B cell (primary cell): ENCODE measurements at places on chromosomes 2 and 18. TPM values are rescaled to one million over a fixed set of nuclear protein-coding genes. Genes with fewer than 3 reads are reported as not detected.

Gene ALPG
- total RNA-seq, result not detected in 2 replicates

DNA sequence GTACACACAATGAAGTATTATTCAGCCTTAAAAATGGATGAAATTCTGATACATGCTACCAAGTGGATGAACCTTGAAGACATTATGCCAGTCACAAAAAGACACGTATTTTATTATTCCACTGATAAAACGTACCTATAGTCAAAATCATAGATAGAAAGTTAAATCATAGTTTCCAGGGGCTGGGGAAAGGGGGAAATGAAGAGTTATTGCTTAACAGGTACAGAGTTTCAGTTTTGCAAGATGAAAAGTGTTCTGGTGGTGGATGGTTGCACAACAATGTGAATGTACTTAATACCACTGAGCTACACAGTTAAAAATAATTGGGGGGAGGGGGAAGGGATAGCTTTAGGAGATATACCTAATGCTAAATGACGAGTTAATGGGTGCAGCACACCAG is 279.0 kb upstream of the STON1 start:
- DNase-seq, result no peak
- no peak overlapping the region for H3K27ac ChIP-seq
- no peaks in the 10 kb centered on the region for H3K36me3 ChIP-seq
- no peaks in the 10 kb centered on the region for H3K27me3 ChIP-seq
- no peak overlapping the region for H3K4me3 ChIP-seq
- peaks cover 17% of the 10 kb centered on the region for H3K4me1 ChIP-seq

- H3K36me3 ChIP-seq, result no peaks in the 10 kb centered on the region
- no peaks in the 10 kb centered on the region for H3K4me1 ChIP-seq
- DNase-seq, result no peak
- no peak overlapping the region for H3K27ac ChIP-seq
Observed at GRCh38 chr2:54809819-54810218, 86.4 kb downstream of the EML6 start.

DNA sequence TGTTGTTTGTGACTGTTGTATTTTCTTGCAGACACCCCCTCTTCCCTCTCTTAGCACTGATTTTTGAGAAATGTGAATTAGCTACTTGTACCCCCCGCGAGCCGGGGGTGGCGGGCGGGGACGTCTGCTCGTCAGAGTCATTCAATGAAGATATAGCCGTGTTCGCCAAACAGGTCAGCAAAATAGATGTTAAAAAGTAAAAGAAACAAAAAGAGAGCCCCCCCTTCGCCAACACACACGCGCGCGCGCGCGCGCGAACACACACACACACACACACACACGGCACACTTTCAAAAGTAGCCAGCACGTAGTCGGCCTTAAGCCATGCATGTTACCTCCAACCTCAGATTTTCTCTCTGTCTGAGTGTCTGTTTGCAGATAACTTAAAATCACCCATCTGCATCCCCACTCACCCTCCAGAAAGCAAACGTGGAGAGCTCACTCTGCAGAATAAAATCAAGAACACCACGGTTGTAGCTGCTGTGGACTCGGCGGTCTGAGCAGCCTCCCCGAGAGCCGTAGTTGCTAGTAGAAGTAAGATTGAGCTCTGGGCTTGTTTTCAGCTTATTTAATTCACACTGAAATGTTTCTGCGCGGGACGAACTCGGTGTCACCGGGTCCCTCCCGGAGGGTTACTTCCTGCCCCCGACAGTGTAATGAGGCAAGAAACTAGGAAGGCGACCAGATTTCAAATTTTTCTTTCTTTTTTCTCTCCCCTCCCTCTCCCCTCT is 5.1 kb downstream of the MEIS1 start:
- no peak for DNase-seq
- H3K27me3 ChIP-seq, result peaks cover 51% of the 10 kb centered on the region
- H3K4me3 ChIP-seq, result no peak overlapping the region
- H3K27ac ChIP-seq, result no peak overlapping the region

GRCh38 chr2:40201425-40201824 is 250.5 kb downstream of the SLC8A1 start:
- no peak for DNase-seq
- no peaks in the 10 kb centered on the region for H3K36me3 ChIP-seq
- H3K4me1 ChIP-seq, result no peaks in the 10 kb centered on the region

- H3K4me1 ChIP-seq, result no peaks in the 10 kb centered on the region
- DNase-seq, result no peak
- no peaks in the 10 kb centered on the region for H3K27me3 ChIP-seq
Observed at GRCh38 chr2:201915446-201915845, 109.1 kb downstream of the CDK15 start.

GRCh38 chr18:10094655-10095054 is 180.8 kb downstream of the VAPA start:
- no peaks in the 10 kb centered on the region for H3K4me1 ChIP-seq
- no peaks in the 10 kb centered on the region for H3K36me3 ChIP-seq
- H3K27ac ChIP-seq, result no peak overlapping the region
- H3K4me3 ChIP-seq, result no peak overlapping the region

Gene ZCCHC2
- 53.7 and 63.0 TPM in 2 replicates for total RNA-seq

DNA sequence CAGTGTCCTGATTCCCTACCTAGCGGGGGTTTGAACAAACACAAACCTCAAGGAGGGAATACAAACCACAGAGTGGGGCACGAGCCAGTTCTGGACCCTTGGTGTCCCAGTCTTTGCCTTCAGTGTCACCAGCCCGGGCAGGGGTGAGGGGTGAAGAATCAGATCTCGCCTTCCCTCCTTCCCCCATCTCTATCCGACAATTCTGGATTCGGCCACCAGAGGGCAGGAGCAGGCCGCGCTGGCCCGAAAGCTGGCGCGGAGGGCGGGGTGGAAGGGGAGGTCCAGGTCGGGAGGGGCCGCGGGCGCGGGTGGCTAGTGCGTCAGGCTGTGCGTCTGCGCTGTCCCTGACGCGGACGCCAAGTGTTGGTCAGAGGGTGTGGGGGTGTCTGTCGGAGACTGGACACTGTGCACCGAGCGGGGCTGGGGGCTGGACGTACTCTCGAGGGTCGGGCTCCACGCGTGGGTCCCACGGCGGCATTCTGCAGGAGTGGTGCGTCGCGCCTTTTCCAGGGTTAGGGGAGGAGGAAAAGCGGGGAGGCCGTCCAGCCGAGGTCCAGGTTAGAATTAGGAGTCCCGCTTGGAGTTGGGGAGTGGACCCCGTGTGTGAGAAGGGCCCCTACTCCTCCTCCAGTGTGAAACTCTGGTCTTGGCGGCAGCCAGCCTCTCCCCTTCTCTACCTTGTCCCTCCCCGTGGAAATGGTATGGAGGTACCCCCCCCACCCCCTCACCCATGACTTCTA is 2.9 kb upstream of the CRYBA2 start:
- no peak overlapping the region for H3K4me3 ChIP-seq
- H3K4me1 ChIP-seq, result peaks cover 46% of the 10 kb centered on the region
- H3K27ac ChIP-seq, result no peak overlapping the region
- H3K27me3 ChIP-seq, result peaks cover 91% of the 10 kb centered on the region

DNA sequence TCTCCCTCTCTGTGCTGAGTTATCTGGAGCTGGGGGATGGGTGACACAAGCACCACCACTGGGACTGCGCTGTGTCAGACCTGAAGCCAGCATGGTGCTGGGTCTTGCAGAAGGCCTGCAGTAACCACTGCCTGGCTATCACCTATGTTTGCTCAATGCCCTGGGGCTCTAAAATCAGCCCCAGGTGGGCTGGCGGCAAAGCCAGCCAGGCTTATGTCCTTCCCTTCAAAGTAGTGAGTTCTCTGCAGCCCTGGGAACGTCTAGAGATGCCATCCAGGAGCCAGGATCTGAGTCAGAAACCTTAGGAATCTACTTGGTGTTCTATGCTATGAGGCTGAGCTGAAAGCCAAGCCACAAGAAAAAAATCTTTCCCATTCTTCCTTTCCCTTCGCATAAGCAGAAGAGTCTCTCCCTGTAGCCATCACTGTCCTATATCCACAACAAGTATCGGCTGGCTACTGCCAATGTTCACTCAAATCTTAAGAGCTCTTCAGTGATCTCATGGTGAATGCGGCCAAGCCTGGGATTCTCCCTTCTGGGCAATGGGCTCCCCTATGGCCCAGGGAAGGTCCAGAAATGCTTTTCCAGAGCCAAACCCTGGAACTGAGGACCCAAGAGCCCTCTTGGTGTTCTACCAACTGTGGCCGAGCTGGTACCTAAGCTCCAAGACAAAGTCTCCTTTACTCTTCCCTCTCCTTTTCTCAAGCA is 248.7 kb downstream of the ZNF385B start:
- no peaks in the 10 kb centered on the region for H3K4me1 ChIP-seq
- no peak overlapping the region for H3K4me3 ChIP-seq
- H3K36me3 ChIP-seq, result no peaks in the 10 kb centered on the region
- DNase-seq, result no peak
- H3K27ac ChIP-seq, result no peak overlapping the region
- no peaks in the 10 kb centered on the region for H3K27me3 ChIP-seq

Gene ZNF385B
- not detected in 2 replicates for total RNA-seq

Gene TMEM37
- not detected in 2 replicates for total RNA-seq

- H3K4me3 ChIP-seq, result no peak overlapping the region
- no peaks in the 10 kb centered on the region for H3K36me3 ChIP-seq
- H3K27me3 ChIP-seq, result no peaks in the 10 kb centered on the region
- no peaks in the 10 kb centered on the region for H3K4me1 ChIP-seq
- no peak overlapping the region for H3K27ac ChIP-seq
Observed at GRCh38 chr2:215423234-215423633, 12.6 kb downstream of the FN1 start.

- no peak overlapping the region for H3K4me3 ChIP-seq
- H3K27me3 ChIP-seq, result no peaks in the 10 kb centered on the region
- H3K27ac ChIP-seq, result no peak overlapping the region
- no peaks in the 10 kb centered on the region for H3K36me3 ChIP-seq
Observed at GRCh38 chr2:64015898-64016297, 3.3 kb downstream of the VPS54 start.

Gene VWC2L
- not detected in 2 replicates for total RNA-seq

DNA sequence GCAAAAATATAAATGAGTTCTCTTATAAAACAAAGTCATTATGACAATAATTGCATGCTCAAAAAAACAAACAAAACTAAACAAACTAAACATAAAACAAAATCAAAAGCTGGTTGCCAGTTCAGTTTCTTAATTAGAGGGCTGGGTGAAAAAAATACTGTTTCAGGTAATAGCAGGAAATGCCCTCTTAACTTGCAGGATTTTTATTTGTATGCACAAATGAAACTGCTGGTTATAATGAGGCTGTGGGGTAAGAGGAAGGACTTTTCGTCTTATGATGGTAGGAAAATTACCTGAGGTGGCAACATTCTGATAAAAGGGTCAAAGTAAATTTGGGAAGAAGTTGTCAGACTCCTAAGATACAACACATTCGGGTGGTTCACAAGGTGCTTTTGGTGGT is 21.5 kb upstream of the CDKL4 start:
- no peaks in the 10 kb centered on the region for H3K36me3 ChIP-seq
- no peak overlapping the region for H3K4me3 ChIP-seq
- H3K27ac ChIP-seq, result peak overlapping the region; percentile 17
- DNase-seq, result peak; percentile 14
- H3K4me1 ChIP-seq, result peaks cover 20% of the 10 kb centered on the region

GRCh38 chr2:196239622-196240587 is 68.5 kb upstream of the STK17B start:
- peak overlapping the region; percentile 92 for H3K27ac ChIP-seq
- peaks cover 72% of the 10 kb centered on the region for H3K4me1 ChIP-seq
- H3K36me3 ChIP-seq, result no peaks in the 10 kb centered on the region
- H3K27me3 ChIP-seq, result no peaks in the 10 kb centered on the region
- DNase-seq, result peak; percentile 90

DNA sequence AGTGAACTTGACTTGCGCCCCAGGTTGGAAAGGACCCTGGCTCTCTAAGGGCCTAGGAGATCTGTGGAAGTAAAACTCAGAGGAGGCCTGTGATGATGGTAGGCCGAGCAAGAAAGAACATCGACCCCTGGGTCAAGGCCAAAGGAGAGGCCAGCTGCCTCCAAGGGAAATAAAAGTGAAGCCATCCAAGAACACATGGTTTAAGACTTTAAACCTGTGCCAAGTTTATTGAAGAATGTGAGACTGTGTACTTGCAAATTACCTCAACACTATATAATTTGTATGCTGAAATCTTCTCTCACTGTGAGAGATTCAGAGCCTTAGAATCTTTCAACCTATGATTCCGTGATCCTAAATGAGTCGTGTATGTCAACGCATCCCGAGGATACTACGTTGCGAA is 40.7 kb upstream of the COBLL1 start:
- no peak overlapping the region for H3K27ac ChIP-seq
- peaks cover 4% of the 10 kb centered on the region for H3K4me1 ChIP-seq
- no peak for DNase-seq
- H3K4me3 ChIP-seq, result no peak overlapping the region
- no peaks in the 10 kb centered on the region for H3K36me3 ChIP-seq
- no peaks in the 10 kb centered on the region for H3K27me3 ChIP-seq

- H3K27me3 ChIP-seq, result no peaks in the 10 kb centered on the region
- H3K27ac ChIP-seq, result no peak overlapping the region
- no peak overlapping the region for H3K4me3 ChIP-seq
- H3K36me3 ChIP-seq, result no peaks in the 10 kb centered on the region
Observed at GRCh38 chr2:216086207-216086893, 4.6 kb downstream of the TMEM169 start.

Gene CD226
- total RNA-seq, result 2.5 and 2.6 TPM in 2 replicates

DNA sequence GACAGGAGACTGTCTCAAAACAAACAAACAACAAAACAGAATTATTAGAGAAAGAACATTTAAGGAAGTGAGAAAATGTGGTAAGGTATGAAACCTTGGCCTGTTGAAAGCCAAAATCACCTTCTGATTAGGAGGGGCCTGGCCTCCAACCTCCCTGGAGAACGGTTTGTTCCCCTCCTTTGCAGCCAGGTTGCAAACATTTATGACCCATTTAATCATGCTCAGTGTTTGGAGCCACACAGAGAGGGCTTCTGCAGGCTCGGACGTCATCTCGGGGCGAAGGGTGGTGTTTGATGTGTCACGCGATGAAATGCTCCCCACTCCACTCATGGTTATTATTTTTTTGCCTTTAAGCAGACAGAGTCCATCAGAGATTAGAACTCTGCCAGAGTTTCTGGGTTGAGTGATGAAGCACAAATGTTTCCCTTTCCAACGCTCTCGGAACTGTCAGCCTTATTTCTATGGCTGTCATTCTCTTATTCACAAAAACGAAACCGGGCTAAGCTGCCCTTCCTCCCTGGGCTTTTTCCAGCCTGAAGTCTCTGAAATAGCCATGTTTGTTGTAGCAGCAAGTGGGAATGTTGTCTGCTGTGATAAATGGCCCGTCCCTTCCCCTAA is 33.6 kb upstream of the ROCK2 start:
- no peaks in the 10 kb centered on the region for H3K36me3 ChIP-seq
- no peak overlapping the region for H3K4me3 ChIP-seq
- peak; percentile 60 for DNase-seq
- no peaks in the 10 kb centered on the region for H3K27me3 ChIP-seq

Gene NT5DC4
- total RNA-seq, result 2.0 and 10.3 TPM in 2 replicates

GRCh38 chr2:105248316-105249070 is 7.0 kb downstream of the GPR45 start:
- H3K36me3 ChIP-seq, result no peaks in the 10 kb centered on the region
- H3K4me3 ChIP-seq, result no peak overlapping the region
- no peaks in the 10 kb centered on the region for H3K4me1 ChIP-seq
